AG09319 (cell line): ENCODE measurements at places on chromosomes 13 and 19.

DNA sequence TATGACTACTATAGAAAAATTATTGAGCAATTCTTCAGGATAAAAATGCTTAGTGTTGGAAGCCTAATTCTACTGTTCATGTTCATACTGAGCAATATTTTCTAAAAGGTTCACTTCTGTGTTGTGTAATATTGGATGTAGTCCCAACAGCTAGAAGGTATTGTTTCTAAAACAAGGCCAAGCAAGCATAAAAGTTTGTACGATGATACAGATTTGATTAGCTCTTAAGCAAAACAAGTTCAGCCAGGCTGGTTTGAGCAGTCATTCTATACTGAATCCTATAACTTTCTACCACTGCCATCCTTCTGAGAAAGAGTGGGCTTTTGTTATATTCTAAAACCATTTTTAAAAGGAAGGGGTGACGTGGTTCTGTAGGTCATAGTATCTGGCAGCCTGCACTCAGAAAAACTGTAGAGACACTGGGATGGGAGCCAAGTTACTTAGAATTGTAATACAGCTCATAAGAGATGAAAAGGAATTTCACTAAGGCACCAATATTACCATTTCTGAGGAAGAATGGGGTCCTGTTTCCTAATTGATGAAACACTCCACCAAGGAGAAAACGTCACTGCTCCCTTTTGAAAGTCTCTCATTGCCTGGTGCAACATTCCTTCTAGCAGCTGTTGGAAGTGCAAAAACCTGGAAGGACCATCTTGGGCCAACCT is 275.0 kb upstream of the DACH1 start:
- no peak for DNase-seq

DNA sequence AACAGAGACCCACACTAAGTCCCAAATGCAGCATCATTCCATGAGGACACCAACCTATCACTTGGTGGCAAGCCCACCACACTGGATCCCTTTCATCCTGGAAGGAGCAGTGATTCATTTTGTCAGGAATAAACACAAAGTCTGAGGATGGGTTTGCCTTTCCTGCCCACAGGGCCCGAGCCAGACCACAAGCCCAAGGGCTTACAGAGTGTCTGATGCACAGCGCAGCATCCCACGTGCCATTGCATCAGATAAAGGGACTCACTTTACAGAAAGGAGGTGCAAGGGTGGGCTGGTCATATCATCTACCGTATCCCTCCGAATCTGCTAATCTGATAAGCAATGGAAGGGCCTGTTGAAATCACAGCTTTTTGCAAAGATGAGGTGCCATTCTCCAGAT is 12.2 kb upstream of the KCTD15 start:
- DNase-seq: no peak

DNA sequence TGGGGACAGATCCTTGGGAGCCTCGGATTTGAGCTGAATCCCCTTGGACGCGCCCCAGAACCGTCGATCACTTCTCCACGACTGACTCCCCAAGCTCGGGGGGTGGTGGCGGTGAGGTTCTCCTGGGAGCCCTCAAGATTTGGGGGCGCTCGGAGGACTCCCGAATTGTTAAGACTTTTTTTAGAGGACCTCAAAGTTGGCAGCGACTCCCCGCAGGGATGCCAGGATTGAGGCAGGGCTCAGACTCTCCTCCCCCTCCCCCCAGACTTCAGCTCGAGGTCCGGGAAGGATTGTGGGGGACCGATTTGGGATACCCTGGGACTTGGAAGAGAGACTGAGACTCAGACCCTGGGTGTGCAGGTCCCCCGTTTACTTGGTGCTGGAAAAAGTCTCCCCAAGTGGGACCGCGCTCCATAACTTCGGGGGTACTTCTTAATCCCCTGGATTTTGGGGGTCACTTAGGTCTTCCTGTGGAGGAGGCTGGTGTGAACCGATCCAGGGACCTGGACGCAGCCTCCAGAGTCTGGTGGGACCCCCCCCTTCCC is 665 bp downstream of the VASP start:
- DNase-seq: no peak

DNA sequence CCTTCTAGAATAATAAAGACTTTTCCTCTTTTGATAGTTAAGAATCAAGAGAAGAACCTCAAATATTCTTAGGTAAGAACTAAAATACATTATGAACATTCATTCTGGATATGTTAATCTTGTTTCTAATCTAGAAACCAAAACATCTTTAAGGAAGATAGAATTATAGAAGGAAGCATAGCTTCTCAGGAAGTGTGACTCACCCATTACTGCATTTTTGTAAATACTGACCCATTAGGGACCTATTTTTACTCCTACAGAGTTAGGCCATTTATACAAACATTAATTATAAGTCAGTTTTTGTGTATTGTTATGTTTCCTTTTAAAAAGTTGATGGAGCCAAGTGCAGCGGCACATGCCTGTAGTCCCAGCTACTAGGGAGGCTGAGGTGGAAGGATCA is 147.1 kb downstream of the NUFIP1 start:
- DNase-seq: no peak

DNA sequence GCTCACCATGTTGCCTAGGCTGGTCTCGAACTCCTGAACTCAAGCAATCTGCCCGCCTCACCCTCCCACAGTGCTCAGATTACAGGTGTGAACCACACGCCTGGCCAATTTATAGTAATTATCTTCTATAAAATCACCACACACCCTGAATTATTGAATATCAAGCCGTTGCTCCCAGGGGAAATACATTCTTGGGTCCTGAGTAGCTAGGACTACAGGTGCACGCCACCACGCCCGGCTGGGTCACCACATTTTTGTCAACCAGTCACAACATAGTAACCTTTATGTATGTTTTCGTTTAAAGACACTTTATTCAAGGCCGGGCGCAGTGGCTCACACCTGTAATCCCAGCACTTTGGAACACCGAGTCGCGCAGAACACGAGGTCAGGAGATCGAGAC is 8.3 kb downstream of the CBLC start:
- no peak for DNase-seq

DNA sequence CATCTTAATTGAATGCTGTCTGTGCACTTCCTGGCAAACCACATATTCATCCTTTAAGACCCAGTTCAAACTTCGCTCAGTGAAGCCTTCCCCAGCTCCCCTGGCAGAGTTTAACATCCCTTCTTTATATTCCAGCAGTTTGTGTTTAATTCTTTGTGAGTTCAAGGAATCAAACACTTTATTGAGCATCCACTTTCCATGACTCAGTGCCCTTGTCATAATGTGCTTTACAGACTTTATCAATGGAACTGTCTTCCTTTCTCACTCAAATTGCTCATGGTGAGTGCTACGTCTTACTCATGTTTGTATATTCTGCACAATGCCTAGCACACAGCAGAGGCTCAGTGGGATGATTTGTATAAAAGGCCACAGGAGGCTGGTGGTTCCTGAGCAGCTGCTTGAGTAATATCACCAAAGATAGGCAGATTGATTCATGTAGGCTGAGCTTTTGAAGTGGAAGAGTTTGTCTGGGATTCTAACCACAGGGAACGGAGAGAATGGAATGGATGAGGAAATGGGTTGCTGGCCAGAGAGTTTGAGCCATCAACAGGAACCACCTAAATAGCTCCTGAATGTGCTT is 44.2 kb downstream of the SERTM1 start:
- DNase-seq: no peak

- no peak for DNase-seq
Observed at GRCh38 chr13:33711436-33711835, 106.5 kb upstream of the RFC3 start.
